CD4-positive, alpha-beta T cell treated with Interleukin-15 for 1 hour (primary cell): ENCODE measurements at places on chromosomes 12 and 14.

GRCh38 chr14:31280871-31281220 lies 73.3 kb upstream of the HECTD1 start:
- DNase-seq = no peak

DNA sequence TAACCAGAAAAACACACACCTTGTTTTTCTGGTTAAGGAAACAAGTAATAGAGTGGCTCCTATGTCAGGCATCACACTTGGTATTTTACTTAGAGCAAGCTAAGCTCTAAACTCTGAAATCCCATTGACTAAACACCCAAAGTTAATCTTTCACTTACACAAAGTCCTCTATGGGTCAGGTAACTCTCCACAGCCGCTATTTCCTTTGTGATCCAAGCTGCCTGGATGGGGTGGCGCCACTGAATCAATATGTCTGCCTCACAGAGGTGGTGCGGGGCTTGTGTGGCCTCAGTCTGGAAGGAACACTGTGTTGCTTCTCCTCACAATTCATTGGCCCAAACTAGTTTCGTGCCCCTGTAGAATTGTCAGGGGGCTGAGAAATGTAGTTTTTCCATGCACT lies 160.0 kb upstream of the E2F7 start:
- no peak for DNase-seq

- no peak for DNase-seq
Observed at GRCh38 chr12:53062977-53063707, 13.3 kb downstream of the TNS2 start.

DNA sequence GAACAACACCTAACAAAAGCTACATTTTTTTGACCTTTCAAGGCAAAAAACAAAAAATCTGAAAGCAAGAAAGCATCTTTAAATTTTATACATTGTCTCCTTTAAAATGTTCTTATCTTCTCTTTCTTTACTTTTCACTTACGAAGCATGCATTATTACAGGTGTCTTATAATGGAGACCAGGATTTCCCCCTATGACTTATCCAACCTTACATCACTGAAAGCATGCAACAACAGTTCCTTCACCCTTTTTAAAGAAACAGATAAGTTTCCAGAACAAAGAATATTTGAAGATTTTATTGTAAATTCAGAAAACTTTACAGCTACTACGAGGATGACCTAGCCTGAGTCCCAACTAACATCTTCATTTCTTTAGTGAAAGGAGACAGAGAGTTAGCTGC lies 277.2 kb downstream of the AKAP6 start:
- DNase-seq = no peak

DNA sequence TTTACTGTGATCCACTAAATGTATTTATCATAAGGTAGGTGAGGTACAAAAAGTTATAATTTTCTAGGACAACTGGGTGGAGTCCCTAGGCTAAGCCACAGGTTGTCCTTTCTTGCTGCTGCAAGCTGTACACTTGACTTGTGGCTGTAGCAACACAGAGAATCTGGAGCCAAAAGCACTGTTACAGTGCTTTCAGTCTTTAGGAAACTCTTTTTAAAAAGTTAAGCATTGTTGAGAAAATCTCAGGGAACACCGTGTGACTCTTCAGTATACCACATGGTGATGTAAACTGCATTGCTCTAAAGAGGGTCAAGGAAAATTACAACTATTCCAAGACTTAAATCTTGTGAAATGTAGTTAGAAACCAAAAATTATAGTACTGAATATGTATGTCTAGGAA lies 11.4 kb downstream of the SLC15A5 start:
- DNase-seq = no peak

- DNase-seq = peak; percentile 86
Observed at GRCh38 chr12:54379398-54380201, 4.9 kb downstream of the ZNF385A start.

GRCh38 chr14:70183991-70184390 lies 4.8 kb downstream of the SLC8A3 start:
- no peak for DNase-seq

DNA sequence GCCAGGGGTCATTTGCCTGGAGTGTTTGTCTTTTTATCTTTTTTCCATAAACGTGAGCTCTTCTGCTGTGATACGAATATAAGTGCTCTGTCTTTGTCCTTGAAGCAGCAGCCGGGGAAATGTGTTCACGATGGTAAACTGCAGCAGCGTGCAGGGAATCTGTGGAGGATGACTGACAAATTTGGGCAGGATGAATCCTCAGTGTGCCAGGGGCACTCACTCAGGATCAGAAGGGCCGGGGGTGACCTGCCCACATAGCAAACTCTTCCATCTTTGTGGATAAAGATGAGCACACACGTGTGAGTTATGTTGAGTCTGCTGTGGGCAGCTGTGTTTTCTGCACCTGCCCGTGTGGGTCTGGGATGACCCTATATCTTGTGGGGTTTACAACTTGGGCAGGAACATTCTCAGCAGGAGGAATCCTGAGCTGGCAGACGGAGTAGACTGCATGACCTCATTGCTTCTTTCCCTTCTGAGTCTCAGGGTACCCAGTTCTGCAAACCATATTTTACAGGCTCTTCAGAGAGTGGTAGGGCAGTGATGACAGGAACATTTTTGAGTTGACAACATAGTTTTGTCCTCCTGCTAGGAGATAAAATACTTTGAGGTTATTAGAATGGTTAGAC lies 711 bp downstream of the ANO4 start:
- DNase-seq = no peak

DNA sequence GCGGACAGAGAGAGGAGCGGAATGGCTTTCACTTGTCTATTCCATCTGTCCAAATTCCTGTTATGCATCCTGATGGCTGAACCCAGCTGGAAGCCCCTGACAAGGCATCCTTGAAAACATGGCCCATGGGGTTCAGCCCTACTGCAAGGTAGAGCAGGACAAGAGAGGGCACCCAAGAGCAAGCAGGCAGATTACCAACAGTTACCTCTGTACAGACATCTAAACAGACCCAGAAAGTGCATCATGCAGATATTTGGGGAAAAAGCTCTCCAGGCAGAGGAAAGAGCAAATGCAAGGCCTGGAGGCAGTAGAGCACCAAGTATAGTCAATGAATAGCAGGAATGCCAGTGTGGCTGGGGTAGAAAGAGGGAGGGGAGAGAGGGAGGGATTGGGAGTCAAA lies 407.5 kb downstream of the PCNX1 start:
- DNase-seq = no peak

DNA sequence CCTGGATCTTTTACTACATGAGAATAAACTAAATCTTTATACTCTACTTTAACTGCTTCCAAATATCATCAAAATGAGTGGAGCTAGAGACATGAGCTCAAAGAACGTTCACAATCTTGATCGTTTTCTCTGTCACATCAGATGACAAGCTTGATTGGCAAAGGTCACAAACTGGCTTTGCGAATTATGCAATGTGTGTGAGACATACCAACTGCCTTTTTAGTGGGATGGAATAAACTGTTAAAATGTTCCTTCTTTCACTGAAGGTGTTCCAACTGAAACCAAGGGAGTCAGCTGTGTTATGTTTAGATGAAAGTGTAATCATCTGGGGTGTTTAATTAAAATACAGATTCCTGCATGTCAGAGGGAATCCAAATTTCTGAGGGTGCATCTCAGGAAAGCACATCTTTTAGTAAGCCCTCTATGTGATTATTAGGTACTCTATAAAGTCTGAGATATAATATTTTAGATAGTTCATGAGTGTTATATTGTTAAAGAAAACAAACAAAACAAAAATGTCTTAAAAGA lies 21.9 kb downstream of the KITLG start:
- DNase-seq = no peak

GRCh38 chr12:66309606-66310005 lies 7.3 kb downstream of the HELB start:
- DNase-seq = no peak

DNA sequence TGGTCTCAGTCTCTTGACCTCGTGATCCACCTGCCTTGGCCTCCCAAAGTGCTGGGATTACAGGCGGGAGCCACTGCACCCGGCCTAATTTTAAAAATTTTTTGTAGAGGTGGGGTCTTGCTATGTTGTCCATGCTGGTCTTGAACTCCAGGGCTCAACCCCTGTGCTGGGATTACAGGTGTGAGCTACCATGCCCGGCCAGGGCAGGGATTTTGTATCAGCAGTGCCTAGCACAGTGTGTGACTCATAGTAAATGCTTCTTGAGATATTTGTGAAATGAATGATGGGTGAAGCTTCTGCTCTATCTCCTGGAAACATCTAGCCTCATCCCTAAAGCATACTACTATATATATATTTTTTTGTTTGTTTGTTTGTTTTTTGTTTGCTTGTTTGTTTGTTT lies 36.5 kb downstream of the CCDC63 start:
- no peak for DNase-seq

DNA sequence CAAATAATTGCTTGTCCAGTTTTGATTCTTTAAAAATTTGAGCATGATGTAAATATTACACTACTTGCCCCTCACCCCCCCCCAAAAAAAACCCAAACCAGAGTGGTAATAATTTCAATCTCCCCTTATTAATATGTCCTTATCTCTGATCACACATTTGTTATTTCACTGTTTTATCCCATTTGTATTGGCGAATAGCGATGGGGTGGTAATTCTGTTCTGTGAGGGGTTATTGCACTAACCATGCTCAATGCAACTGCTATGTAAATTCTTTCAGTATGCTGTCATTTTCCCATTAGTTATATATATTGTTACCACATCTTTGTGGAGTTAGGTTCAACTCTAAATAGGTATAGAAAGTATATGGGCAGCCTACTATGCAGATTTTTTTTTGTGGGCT lies 1.1 kb downstream of the RIMKLB start:
- DNase-seq = no peak

DNA sequence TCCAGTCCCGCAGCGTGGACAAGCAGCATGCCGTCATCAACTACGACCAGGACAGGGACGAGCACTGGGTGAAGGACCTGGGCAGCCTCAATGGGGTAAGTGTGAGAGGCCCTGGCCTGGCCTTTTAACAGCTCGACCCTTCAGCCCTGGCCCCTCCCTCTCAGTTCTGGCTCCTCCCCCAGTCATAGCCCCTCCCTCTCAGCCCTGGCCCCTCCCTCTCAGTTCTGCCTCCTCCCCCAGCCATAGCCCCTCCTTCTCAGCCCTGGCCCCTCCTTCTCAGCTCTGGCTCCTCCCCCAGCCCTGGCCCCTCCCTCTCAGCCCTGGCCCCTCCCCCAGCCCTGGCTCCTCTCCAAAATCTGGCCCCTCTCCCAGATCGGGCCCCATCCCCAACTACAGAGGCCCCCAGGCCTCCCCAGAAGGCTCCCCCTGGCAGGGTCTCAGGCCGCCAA lies 11.2 kb downstream of the CEP170B start:
- no peak for DNase-seq

GRCh38 chr12:29945904-29946303 lies 162.2 kb upstream of the TMTC1 start:
- DNase-seq = no peak

GRCh38 chr14:61585598-61586543 lies 109.4 kb upstream of the HIF1A start:
- no peak for DNase-seq

DNA sequence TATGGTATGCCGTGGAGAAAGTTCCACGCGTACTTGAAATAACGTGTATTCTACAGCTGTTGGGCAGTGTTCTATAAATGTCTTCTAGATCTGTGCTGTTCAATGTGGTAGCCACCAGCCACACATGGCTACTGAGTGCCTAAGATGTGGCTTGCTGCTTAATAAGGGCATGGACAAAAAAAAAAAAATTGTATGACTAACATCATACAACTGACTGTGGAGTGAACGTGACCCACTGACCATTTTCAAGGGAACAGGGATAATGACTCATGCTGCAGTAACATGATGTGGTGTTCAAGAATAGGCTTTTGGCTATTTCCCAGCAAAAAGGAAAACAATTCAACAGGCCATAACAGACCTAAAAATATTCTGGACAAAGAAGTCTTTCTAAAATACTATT lies 13.0 kb downstream of the ATG14 start:
- DNase-seq = no peak

DNA sequence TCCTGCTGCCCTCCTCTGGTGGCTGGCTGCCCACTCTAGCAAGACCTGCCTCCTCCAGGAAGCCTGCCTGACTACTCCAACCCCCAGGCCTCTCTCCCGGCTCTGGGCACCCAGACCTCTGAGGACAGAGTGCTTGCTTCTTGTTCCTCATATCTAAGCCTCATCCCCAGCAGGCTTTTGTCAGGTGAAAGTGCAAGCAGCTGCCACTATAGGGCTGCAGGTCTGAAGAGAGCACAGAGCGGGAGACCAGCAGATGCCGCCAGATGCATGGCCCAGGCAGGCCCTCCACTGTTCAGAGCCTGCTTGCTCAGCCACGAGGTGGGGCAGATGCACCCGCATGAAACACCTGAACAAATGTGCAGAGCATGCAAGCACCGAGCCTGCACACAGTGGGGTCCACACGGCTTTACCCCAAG lies 73.0 kb downstream of the SERPINA3 start:
- no peak for DNase-seq

GRCh38 chr14:62001963-62002362 lies 239.7 kb downstream of the SNAPC1 start:
- no peak for DNase-seq

DNA sequence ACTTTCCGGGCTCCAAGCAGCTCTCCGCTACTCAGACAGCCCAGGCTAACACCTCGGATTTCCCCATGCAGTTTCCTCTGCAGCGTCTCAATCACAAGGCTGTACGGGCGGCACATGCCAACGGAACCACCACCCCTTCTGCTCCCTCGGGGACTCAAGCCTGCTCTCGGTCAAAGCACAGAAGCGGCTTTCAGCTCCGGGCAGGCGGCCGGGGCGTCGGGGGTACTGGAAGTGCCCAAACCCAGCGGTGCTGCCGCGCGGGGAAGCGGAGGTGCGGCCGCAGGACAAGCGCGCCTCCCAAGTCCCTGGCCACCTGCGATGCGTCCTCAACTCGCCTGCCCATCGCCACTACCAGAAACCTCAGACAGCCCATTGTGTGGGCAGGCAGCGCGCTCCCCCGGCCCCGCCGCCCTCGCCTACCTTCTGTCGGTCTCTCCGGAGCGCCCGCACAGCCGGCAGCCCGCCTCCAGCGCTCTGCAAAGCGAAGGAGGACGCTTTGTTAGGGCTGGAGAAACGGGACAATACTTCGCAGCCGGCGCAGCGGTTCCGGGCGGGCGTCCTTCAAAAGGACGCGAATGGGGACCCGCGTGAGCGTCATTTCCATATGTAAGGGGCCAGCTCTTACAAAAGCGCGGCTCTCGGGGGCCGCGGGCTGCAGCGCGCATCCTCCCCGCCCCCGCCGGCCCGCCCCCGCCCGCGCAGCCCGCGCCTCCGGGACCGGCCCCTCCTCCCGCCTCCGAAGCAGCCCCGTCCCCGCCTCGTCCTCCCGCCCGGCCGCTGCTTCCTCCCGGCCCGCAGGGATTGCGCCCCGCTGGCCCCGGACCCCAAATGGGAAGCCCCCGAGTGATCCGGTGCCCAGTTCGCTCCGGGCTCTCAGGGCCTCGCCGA lies 674 bp downstream of the NIN start:
- DNase-seq = peak; percentile 72
